Vagina (tissue), 2 donors: ENCODE measurements at places on chromosomes 7 and 10.

DNA sequence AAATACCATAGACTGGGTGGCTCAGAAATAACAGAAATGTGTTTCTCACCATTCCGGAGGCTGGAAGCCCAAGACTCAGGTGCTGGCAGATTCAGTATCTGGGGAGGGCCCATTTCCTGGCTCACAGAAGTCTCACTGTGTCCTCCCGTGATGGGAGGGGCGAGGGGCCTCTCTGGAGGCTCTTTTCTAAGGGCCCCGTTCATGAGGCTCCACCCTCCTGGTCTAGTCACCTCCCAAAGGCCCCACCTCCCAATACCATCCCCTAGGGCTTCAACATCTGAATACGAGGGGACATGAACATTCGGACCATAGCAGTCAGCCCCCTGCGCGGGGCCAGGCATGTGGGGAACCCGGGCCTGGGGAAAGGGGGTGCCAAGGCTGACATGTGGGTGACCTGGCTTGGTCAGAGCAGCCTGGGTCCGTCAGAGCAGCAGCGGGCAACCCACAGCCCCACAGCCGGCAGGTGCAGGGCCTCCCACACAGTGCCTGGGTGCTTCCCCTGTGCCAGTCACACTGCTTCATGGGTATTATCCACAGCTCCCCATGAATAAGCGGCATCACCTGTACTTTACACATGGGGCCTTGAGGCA lies 13.3 kb upstream of the CNPY1 start:
- no peak for DNase-seq

DNA sequence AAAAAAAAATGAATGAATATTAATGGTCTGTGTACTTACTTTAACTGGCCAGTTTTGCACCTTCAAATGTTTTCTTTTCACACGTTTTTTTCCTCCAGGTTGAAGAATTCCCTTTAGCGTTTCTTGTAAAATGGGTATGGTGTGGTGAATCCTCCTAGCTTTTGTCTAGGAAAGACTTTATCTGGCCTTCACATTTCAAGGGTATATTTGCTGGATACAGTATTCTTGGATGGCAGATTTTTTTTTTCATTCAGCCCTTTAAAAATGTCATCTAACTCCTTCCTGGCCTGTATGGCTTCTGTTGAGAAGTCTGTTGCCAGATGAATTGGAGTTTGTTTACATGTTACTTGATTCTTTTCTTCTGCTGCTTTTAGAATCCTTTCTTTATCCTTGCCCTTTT lies 10.1 kb downstream of the SLC25A40 start:
- no peak for DNase-seq

GRCh38 chr10:10007957-10008356 lies 1009.7 kb upstream of the CELF2 start:
- DNase-seq, result no peak

DNA sequence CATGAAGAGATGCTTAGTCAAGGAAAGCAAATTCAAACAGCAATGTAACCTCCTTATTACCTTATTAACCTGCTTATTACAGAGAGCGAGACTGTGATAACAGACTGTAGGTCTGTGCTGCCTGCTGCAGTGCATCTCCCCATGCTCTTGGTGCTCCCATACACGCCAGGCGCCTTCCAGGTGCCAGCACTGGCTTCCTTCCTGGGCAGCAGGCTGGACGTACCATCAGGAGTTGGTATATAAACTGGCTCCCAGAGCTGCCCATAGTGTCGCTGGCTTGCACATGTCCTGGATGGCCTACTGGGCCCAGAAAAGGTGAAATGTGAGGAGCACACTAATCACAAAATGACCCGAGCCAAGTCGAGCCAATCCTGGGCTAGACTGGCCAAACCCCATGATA lies 13.5 kb downstream of the ATP6V0E2 start:
- DNase-seq, result no peak

GRCh38 chr7:80896906-80897598 lies 21.8 kb downstream of the SEMA3C start:
- no peak for DNase-seq

DNA sequence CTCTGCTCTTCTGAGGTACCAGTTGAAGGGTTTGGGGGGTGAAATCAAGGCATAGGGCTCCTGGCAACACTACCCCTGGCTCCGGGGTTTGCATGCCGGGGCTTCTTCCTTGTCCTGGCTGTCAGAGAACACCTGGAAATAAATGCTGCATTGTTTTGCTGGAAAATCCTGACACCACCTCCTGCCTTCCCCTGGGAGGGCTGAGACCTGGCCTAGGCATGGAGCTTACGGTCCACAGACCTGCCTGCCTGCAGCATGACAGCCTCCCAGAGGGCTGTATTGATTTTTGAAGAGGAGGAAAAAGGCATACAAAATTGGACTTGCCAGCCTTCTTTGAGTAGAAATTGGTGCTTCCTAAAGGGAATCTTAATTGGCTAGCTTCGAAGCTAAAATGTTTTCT lies 227.1 kb downstream of the MGMT start:
- DNase-seq, result no peak

DNA sequence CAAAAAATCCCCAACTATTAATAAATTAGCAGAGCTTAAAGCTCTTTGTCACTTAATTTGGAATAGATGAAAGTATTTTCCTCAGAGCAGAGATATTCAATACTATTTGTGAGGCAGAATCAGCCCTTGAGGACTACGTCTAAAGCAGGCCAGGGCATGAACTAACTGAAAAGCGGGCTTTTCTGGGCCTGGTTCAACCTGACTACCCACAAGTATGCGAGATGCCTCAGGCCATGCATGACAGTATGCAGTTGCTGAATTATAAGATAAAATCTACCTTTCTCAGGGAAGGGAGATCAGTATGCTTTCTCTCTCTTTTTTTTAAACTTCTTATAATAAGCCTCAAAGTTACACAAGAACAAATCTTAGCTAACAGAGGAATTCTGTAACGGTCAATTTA lies 20.1 kb downstream of the TMEM168 start:
- DNase-seq, result no peak

DNA sequence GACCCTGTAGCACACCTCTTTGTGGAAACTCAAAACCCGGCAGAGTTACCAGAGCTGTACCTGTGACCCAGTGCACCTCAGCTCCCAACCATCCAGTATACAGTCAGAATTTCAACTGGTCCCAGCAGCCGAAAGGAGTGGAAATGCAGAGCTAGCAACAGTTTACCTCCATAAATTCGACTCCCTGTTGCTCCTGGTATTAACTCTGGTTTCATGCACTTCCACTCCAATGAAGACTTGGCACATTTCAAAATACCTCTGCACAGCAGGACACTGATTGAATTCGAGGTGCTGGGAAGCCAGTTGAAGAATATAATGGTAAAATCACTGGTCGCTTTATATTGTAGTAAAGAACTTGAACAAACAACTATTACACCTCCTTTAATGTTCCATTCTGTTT lies 17.9 kb upstream of the TIAL1 start:
- no peak for DNase-seq

DNA sequence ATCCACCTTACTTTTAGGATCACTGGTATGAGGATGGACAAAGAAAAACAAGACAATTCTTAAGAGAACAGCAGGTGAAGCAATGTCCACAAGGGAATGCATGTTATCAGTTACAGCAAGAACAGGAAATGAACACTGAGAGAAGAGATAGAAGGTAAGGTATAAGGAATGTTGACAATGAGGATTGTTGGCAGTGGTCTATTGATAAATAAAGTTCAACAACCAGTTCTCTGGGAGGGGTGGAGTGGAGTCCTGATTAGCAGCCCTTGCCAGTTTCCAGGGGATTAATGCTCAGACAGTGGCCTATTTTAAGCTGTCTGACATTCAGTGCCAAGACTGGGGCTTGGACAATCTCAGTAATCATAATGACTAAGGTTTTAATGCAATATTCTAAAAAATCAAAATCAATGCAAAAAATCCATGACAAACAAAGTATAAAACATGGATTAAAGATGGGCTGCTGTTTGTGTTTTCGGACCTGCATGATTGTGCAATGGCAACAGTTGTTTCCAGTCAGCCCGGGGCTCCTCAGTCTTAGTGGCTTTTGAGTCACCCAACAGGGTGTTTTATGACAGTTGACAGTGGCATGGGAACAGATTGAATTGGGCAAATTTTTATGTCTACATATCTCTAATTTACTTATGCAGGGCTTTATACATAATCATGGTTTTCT lies 13.8 kb upstream of the AKR1B1 start:
- no peak for DNase-seq

GRCh38 chr7:904847-905246 lies 28.5 kb downstream of the GET4 start:
- no peak for DNase-seq
